Nucleus accumbens (tissue), 56 donors: ENCODE measurements at places on chromosomes 12 and 14.

DNA sequence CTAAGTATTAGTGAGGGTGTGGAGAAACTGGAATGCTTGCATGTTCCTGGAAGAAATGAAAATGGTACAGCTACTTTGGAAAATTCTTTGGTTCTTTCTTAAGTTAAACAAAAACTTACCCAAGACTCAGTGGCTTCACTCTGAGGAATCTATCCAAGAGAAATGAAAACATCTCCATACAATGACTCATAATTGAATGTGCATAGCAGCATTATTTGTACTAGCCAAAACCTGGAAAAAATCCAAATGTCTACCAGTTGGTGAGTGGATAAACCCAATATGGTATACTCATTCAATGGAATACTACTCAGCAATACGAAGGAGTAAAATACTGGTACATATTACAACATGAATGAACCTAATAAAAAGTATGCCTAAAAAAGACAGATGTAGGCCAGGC, 18.0 kb upstream of the CRACR2A start:
- DNase-seq, result no peak

DNA sequence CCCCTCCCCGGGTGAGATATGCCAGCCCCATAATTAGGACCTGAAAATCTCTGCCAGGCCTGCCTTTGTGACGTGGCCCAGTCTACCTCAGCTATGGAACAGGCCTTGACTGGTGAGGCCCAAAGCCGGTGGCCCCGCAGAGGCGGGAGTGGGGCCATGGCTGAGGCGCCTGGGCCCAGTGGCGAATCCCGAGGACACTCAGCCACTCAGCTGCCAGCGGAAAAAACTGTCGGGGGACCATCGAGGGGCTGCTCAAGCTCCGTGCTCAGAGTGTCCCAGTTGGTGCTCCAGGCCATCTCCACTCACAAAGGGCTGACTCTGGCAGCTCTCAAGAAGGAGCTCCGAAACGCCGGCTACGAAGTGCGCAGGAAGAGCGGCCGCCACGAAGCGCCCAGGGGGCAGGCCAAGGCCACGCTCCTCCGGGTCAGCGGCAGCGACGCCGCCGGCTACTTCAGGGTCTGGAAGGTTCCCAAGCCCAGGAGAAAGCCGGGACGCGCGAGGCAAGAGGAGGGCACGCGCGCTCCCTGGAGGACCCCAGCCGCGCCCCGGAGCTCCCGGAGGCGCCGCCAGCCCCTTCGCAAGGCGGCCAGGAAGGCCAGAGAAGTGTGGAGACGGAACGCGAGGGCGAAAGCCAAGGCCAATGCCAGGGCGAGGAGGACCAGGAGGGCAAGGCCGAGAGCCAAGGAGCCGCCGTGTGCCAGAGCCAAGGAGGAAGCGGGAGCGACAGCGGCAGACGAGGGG, 21.4 kb downstream of the ZNF641 start:
- DNase-seq, result no peak

DNA sequence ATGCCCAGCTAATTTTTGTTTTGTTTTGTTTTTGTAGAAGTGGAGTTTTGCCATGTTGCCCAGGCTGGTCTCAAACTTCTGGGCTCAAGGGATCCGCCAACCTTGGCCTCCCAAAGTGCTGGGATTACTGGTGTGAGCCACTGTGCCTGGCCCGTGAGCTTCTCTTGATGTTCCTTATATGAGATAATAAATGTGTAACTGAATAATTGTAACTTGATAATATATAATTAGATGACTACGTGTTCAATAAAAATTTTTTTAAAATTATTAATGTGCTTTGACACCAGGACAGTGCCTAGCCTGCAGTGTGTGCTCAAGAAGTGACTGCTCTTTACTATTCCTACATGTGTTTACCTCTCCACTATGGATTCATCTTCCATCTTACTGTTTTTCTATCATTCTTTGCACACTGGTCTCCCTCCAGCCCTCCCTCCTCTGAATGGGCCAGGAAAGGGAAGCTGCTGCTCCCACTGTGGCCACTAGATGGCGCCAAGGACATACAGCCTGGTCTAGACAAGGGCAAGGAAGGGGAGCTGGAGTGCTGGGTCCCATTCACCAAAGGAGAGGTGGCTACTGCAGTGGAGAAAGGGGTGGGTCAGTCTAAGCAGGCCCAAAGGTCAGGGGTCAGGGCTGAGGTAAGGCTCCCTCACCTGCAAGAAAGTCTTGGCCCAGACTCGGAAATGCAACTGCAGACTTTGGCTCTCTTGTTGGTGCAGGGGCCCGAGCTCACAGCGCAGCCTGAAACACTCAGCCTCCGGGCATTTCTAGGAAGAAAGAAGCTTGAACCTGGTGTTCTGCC, 14.7 kb upstream of the ZNF385A start:
- peak; percentile 74 for DNase-seq

- no peak for DNase-seq
Measured at GRCh38 chr12:105799103-105799502, 339.7 kb downstream of the NUAK1 start.

GRCh38 chr12:51183816-51184215, 10.9 kb upstream of the TFCP2 start:
- peak; percentile 16 for DNase-seq

- DNase-seq, result no peak
Measured at GRCh38 chr12:16019136-16019535, 108.0 kb downstream of the DERA start.

DNA sequence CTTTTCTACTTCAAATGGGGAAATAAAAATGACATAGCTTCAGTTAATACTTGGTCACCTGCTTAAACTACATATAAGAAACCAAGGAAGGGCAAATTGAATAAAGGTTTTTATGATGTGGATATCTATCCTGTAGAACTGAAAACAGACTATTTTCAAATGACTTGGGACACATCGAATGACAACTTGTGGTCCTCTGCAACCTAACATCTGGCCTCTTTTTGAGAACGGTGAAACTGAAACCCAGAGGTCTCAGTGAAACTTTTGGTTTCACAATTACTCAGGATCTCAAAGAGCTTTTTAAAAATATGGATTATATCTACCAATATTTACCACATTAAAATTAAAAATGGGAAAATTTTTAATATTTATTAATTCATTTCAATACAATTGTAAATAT, 65.2 kb downstream of the PPP2R5E start:
- DNase-seq, result no peak

- DNase-seq, result no peak
Measured at GRCh38 chr12:72511906-72512305, 239.7 kb downstream of the TRHDE start.

DNA sequence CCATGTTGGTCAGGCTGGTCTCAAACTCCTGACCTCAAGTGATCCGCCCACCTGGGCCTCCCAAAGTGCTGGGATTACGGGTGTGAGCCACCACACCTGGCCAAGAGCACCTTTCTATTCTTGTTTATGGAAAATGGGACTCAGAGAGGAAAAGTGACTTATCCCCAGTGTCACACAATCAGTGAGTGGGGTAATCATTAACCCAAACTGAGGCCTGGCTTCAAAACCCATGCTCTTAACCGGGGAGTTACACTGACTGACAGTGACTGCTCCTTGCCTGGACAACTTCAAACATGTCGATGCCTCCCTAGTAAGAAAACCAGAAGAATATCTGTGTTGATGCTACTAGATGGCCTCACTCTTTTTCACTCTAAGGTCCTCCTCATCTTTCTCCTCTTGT, 7.3 kb downstream of the CLEC7A start:
- no peak for DNase-seq

DNA sequence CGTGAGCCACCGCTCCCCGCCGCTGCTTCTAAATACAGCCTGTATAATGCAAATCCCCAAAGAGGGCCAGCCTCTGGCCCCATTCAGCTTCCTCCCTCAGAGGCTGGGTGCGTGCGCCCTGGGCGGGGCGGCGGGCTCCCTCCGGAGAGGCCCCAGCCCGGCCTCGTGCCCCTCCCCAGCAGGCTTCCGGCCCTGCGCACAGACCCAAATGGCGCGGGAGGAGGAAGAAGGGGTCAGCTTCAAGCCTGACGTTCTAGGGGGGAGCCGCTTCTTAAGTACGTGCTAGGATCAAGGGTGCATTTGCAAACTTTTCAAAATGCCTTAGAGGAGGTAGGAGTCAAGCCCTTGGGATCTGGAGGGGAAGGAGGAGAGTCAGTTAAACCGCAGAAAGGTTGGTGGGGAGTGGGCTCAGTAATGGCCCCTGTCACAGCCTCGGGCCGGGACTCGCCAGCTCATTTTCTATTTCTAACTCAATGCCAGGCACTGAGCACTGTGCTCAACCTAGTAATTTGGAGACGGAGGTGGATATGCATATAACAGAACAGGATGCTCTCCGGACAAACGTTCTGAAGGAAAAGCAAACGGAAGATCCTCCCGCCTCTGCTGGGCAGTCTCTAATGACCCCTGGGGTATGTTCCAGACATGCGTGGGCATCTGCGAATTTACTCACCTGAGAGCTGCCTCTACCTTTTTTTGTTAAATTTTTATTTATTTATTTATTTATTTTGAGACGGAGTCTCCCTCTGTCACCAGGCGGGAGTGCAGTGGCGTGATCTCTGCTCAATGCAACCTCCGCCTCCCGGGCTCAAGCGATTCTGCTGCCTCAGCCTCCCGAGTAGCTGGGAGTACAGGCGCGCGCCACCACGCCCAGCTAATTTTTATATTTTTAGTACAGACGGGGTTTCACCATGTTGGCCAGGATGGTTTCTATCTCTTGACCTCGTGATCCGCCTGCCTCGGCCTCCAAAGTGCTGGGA, 32.3 kb downstream of the NINJ2 start:
- no peak for DNase-seq

DNA sequence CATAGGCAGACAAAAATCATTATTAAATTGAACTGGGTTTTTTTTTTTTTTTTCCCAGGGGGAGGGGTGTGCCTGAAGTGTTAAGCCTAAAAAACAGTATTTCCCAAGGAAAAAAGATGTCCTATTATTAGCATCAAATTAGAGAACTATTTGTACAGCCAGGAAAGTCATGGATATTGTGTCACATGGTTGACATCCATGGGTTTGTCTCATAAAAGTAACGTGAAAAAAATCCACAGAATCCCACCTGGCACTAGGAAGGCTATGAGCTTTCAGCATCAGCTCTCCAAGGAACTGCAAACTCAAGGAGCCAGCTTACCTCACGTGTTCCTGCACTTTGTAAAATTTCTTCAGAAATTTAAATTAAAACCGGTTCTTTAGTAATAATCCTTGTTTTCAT, 69.1 kb upstream of the EGLN3 start:
- DNase-seq, result no peak

- no peak for DNase-seq
Measured at GRCh38 chr14:23284654-23285529, 1.0 kb downstream of the HOMEZ start.

DNA sequence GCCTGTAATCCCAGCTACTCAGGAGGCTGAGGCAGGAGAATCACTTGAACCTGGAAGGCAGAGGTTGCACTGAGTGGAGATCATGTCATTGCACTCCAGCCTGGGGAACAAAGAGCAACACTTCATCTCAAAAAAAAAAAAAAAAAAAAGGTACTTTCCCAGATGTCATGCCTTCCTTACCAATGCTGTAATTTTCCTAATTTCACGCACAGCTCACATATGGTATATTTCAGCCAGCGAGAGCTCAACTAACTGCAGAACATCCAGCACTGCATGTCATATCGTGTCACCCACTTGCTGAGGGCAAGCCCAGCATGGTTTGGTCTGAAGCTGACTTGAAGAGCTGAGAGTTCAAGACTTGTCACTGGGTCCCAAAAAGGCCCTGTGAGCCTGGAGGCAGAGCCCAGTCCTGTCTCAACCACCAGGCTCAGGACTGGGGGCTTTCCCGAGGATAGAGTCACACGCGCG, 29.0 kb downstream of the NFKBIA start:
- DNase-seq, result no peak

GRCh38 chr12:28585146-28585545, 394.9 kb downstream of the CCDC91 start:
- DNase-seq, result no peak

- DNase-seq, result no peak
Measured at GRCh38 chr12:102024765-102025164, 37.0 kb downstream of the WASHC3 start.

DNA sequence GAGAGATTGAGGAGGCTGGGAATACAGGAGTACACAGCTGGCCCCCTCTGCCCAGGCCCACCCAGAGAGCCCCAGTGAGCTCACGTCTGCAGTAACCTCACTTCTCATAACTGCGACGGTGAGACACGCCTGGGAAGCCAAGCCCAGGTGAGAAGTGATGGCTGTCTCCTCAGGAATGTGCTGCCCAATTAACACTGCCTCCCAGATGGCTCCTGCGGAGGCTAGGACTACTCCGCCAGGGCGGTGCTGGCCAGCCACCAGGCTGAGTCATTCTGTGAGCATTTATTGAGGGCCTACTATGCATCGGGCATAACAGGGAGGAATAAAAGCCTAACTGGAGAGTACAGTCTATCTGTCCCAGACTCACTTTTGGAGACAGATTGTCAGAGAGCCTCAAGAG, 9.3 kb upstream of the TMEM106C start:
- DNase-seq, result no peak

DNA sequence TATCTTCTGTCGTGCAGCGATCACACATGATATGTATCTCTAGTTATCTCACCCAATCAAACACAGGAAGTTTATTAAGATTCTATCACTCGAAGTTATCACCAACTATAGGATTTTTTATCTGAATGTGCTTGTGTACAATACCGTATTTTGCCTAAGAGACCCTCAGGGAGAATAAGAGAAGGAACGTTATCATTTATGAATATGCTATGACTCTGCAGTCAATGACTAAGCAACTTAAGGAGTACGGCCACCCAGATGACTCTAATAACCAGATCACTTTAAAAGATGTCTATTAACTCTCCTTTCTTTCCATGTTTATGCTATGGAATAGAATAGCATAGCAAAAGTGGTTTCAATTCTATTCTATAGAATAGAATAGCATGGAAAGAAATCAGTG, 486.4 kb downstream of the BCL11B start:
- no peak for DNase-seq

DNA sequence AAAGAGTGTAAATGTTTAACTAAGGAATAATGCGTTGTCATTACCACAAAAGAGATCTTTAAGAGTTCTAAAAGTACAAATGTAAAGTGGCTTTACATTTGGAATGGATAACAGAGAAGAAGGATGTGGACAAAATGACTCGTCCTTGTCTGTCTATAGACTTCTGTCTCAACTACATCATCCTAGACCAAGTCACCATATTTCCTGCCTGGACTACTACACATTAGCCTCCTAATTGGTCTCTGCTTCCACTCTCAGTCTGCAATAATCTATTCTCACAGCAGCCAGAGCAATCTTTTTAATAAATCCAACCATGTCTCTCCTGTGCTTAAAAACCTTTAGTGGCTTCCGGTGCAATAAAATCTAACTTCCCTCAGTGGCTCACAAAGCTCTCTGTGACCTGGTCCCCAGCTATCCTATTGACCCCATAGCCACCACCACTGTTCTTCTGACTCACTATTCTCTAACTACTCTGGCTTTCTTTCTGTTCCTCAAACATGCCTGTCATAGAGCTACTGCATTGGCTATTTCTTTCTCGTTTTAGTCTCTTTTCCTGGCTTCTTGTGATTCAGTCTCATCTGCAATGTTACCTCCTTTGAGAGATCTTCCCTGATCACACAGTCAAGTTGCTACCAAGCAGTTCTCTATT, 91.1 kb downstream of the MYF5 start:
- DNase-seq, result no peak

GRCh38 chr12:115388139-115388538, 704.2 kb upstream of the TBX3 start:
- DNase-seq, result no peak

- DNase-seq, result no peak
Measured at GRCh38 chr12:57894399-57895292, 46.7 kb upstream of the ATP23 start.
